ENCODE measurements at places on chromosomes 1 and 21. TPM values are rescaled to one million over a fixed set of nuclear protein-coding genes. Genes with fewer than 3 reads are reported as not detected.
A peak's percentile ranks its signal among the peaks of the same experiment; 100 is the strongest.

GRCh38 chr1:2630498-2631135 lies 2.2 kb downstream of the MMEL1 start:
- no peaks in the 10 kb centered on the region for H3K4me1 ChIP-seq

DNA sequence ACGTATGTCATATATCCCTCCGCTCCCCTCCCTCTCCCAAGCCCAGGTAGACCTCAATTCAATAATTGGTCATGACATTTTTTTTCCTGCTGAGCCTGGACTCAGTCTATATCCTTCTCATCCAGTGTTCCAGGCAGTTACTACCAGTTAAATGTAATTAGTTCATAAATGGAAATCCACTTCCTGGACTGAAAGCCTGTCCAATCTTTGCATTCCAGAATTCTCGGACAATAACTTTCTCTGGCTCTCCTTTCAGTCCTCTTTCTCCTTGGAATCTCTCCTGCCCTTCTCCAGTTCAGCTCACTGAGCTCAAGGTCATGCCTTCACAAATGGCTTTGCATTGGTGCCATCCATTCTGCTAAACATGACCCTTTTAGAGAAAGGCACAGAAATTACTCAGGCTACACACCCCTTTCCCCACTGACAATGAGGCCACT lies 34.8 kb downstream of the VWA5B1 start:
- no peak overlapping the region for H3K27ac ChIP-seq
- no peak for DNase-seq
- H3K4me1 ChIP-seq, result peaks cover 22% of the 10 kb centered on the region

GRCh38 chr1:60924964-60925798 lies 157.2 kb upstream of the NFIA start:
- H3K4me3 ChIP-seq, result no peak overlapping the region
- no peaks in the 10 kb centered on the region for H3K4me1 ChIP-seq
- no peak for DNase-seq
- H3K27me3 ChIP-seq, result no peaks in the 10 kb centered on the region
- no peaks in the 10 kb centered on the region for H3K36me3 ChIP-seq

- H3K4me3 ChIP-seq, result peak overlapping the region; percentile 90
- peaks cover 74% of the 10 kb centered on the region for H3K4me1 ChIP-seq
- H3K36me3 ChIP-seq, result peaks cover 24% of the 10 kb centered on the region
- no peak for DNase-seq
Measured at GRCh38 chr1:156498432-156499193, 2.0 kb downstream of the MEF2D start.

DNA sequence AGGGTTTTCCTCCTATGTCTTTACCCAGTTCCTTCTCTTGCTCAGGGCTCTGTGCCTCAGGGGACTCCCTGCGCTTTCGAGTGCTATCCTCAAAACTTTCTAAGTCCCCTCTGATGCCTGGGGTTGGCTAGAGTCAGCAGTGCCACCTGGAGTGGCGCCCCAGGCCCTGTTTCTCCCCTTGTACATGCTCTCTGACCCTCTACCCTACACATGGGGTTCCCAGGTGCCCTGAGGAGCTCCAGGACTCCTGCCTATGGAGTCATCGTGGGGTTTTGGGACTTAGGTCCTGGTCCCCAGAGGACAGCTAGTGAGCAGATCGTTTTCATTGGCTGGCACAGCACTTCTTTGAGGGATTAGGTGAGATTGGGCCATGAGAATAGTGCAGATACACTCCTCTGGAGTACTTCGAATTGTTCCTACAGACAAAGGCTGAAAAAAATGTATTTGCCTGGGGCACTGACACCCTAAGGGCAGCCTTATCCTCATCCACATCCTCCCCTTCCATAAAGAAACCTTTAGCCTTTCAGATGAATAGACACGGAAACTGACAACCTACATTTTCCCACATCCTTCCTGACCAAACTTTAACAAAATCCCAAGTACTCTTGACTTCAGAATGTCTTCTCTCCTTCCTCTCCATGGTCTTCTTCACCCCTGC lies 41.5 kb downstream of the LGR6 start:
- peaks cover 7% of the 10 kb centered on the region for H3K4me1 ChIP-seq
- H3K27me3 ChIP-seq, result peaks cover 18% of the 10 kb centered on the region
- H3K36me3 ChIP-seq, result no peaks in the 10 kb centered on the region
- no peak overlapping the region for H3K27ac ChIP-seq
- H3K4me3 ChIP-seq, result no peak overlapping the region

DNA sequence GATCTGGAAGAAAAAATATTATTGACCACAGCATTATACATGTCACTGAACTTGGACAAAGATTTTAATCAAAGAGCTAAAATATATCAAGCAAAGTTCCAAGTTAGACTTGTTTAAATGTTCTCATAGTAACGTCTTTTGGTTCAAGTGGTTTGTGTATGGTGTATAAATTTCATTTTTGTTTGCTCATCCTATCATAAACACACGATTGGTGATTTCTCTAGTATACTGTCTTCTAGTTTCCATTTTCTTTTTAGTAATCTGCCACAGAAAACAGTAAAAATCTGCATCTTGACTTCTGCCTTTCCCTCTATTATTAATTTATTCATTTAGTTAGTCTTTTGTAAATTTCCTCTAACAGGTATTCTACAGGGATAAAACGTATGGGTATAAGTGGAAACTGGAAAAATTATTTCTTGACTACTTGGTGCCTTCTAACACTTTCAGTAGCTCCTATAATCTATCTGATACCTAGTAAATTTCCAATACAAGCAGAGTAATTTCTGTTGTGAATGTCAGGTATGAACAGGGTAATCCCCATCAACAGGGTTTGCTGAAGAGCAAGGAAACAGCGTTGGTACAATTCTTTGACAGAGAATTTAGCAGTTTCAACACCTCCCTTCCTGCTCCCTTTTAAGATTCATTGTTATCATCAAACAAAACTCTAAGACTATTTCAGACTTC lies 268.0 kb downstream of the PTPRC start:
- no peaks in the 10 kb centered on the region for H3K27me3 ChIP-seq
- DNase-seq, result no peak
- H3K27ac ChIP-seq, result peak overlapping the region; percentile 86
- peaks cover 68% of the 10 kb centered on the region for H3K4me1 ChIP-seq
- H3K4me3 ChIP-seq, result peak overlapping the region; percentile 27
- peaks cover 44% of the 10 kb centered on the region for H3K36me3 ChIP-seq

DNA sequence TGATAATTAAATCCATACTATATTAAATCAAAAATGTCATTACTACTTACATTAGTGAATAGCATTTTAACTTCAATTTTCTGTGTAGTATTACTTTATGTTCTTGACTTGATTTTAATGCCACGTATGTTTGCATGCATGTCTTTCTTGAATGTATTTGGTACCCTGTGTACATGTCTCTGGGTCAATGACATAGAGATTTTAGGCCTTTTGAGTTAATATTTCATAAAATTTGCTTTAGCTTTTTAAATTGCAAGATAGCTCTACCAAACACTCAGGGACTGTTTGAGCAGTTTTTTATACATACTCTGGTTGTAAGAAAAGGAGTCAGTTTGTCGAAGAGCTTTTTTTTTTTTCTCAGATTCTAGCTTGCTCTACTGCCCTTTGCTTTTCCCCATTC lies 1.5 kb downstream of the MLLT11 start:
- peak overlapping the region; percentile 95 for H3K4me3 ChIP-seq
- H3K27me3 ChIP-seq, result no peaks in the 10 kb centered on the region
- H3K36me3 ChIP-seq, result peaks cover 30% of the 10 kb centered on the region
- no peak for DNase-seq
- H3K4me1 ChIP-seq, result peaks cover 41% of the 10 kb centered on the region
- no peak overlapping the region for H3K27ac ChIP-seq

GRCh38 chr1:83077411-83077810 lies 921.5 kb downstream of the TTLL7 start:
- H3K4me1 ChIP-seq, result no peaks in the 10 kb centered on the region
- no peak for DNase-seq
- no peaks in the 10 kb centered on the region for H3K27me3 ChIP-seq

- H3K36me3 ChIP-seq, result peaks cover 36% of the 10 kb centered on the region
- peak overlapping the region; percentile 79 for H3K4me3 ChIP-seq
- peak; percentile 62 for DNase-seq
- H3K27ac ChIP-seq, result peak overlapping the region; percentile 96
- H3K27me3 ChIP-seq, result no peaks in the 10 kb centered on the region
Measured at GRCh38 chr1:12177999-12178441, 11.2 kb downstream of the TNFRSF1B start.

DNA sequence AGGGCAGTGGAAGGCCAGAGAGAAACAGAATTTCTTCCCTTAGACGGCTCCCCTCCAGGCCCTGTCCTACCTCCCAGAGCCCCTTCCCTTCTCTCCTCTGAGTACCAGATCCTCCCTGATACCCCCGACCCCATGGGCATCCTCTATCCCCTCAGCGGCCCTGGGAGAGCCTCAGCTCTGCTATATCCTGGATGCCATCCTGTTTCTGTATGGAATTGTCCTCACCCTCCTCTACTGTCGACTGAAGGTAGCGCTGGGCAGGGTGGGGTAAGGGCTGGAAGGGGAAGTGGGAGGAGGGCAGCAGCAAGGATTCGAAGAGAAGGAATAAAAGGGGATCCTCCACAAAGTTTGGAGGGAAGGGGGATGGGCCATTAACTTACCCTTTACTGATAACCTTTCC lies 2.7 kb downstream of the FCER1G start:
- no peak overlapping the region for H3K4me3 ChIP-seq
- DNase-seq, result no peak
- no peaks in the 10 kb centered on the region for H3K27me3 ChIP-seq
- peaks cover 19% of the 10 kb centered on the region for H3K36me3 ChIP-seq
- H3K27ac ChIP-seq, result no peak overlapping the region
- peaks cover 41% of the 10 kb centered on the region for H3K4me1 ChIP-seq

GRCh38 chr21:15445327-15445726 lies 284.5 kb upstream of the USP25 start:
- no peak overlapping the region for H3K4me3 ChIP-seq
- no peaks in the 10 kb centered on the region for H3K36me3 ChIP-seq
- no peak for DNase-seq
- H3K4me1 ChIP-seq, result peaks cover 5% of the 10 kb centered on the region
- H3K27me3 ChIP-seq, result no peaks in the 10 kb centered on the region

DNA sequence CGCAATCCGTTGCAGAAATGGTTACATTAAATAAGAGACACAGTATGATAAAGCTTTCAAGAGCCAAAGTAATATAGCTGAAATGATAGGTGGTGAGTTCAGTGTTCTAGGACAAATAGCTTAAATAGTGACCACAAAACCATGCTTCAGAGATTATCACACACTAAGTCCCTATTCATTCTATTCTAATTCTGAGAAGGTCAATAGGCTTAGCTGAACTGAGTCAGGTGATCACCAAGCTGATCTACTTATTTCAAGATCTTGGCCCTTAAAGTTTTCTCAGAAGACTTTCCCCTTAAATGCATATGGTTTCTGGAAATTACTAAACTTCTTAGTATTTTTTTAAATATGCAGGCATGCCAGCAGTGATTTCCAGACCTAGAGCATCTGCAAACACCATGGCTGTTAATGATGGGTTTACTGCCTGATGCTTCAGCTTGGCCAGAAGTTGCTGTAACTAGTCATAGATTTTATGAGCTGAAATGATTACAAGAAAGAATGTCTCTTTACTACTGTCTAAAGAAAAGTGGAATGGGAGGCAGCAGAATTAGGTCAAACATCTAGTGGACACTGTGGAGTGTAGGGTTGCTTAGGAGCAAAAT lies 242.9 kb downstream of the ST6GALNAC3 start:
- no peak for DNase-seq
- no peaks in the 10 kb centered on the region for H3K4me1 ChIP-seq
- peaks cover 4% of the 10 kb centered on the region for H3K27me3 ChIP-seq
- no peak overlapping the region for H3K27ac ChIP-seq
- H3K4me3 ChIP-seq, result no peak overlapping the region

DNA sequence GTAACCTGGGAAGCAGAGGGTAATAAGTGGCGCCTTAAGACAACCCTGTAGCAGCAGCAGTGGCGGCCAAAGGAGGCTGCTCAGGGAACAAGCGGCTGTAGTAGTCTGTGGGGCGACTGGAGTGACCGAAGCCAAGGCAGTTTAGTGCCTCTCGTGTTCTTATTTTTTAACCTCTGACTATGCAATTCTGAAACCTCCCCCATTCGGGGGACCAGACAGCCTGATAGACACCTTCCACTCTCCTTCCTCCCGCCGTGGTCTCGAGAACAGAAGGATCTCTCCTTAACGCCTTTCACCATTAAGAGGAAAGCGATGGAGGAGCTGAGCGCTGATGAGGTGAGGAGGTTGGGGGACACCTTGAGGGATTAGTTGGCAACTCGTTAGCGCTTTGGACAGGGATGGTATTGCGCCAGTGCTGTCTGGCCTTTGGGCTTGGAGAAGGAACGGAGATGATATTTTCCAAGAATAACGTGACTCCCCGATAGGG lies 644 bp downstream of the UBE4B start:
- peak overlapping the region; percentile 93 for H3K4me3 ChIP-seq
- H3K27ac ChIP-seq, result peak overlapping the region; percentile 88
- H3K4me1 ChIP-seq, result peaks cover 23% of the 10 kb centered on the region
- peak; percentile 2 for DNase-seq
- peaks cover 2% of the 10 kb centered on the region for H3K27me3 ChIP-seq

- H3K27me3 ChIP-seq, result no peaks in the 10 kb centered on the region
- no peak overlapping the region for H3K27ac ChIP-seq
Measured at GRCh38 chr1:225739542-225740107, 38.0 kb upstream of the SRP9 start.

GRCh38 chr1:9590201-9590600 lies 1.5 kb downstream of the TMEM201 start:
- H3K36me3 ChIP-seq, result peaks cover 4% of the 10 kb centered on the region
- no peak overlapping the region for H3K27ac ChIP-seq
- H3K27me3 ChIP-seq, result no peaks in the 10 kb centered on the region
- H3K4me1 ChIP-seq, result peaks cover 31% of the 10 kb centered on the region
- DNase-seq, result no peak

- peak overlapping the region; percentile 56 for H3K27ac ChIP-seq
- H3K27me3 ChIP-seq, result no peaks in the 10 kb centered on the region
- H3K4me1 ChIP-seq, result peaks cover 18% of the 10 kb centered on the region
- no peak for DNase-seq
- H3K36me3 ChIP-seq, result peaks cover 30% of the 10 kb centered on the region
Measured at GRCh38 chr1:236870721-236871120, 75.6 kb downstream of the MTR start.

- H3K36me3 ChIP-seq, result peaks cover 31% of the 10 kb centered on the region
- no peak overlapping the region for H3K4me3 ChIP-seq
- no peak for DNase-seq
- H3K27me3 ChIP-seq, result no peaks in the 10 kb centered on the region
Measured at GRCh38 chr1:172657586-172657985, 1.3 kb upstream of the FASLG start.

GRCh38 chr1:222893255-222893654 lies 78.4 kb downstream of the DISP1 start:
- no peak for DNase-seq
- H3K4me1 ChIP-seq, result peaks cover 16% of the 10 kb centered on the region
- H3K27ac ChIP-seq, result no peak overlapping the region
- no peaks in the 10 kb centered on the region for H3K36me3 ChIP-seq
- H3K27me3 ChIP-seq, result peaks cover 1% of the 10 kb centered on the region
- H3K4me3 ChIP-seq, result no peak overlapping the region

- DNase-seq, result peak; percentile 3
- H3K4me1 ChIP-seq, result no peaks in the 10 kb centered on the region
Measured at GRCh38 chr1:186985889-186986491, 157.2 kb downstream of the PLA2G4A start.

The ZSWIM5 gene
- total RNA-seq, result 0.15 TPM

The LRRC3 gene
- 1.8 TPM for total RNA-seq

The ACKR1 gene
- not detected for total RNA-seq

The LCE3E gene
- total RNA-seq, result not detected

The LPAR3 gene
- 0.47 TPM for total RNA-seq

The FBXO42 gene
- 19.1 TPM for total RNA-seq

The APCS gene
- not detected for total RNA-seq
